ENCODE measurements at places on chromosomes 7 and 10.

GRCh38 chr10:26507441-26507840 lies 69.3 kb downstream of the APBB1IP start:
- no peak for DNase-seq

- DNase-seq, result no peak
These were observed 19.3 kb upstream of the GPER1 start for GRCh38 chr7:1068619-1069018.

GRCh38 chr7:103644319-103644718 lies 198.3 kb upstream of the SLC26A5 start:
- no peak for DNase-seq

GRCh38 chr10:74602576-74602975 lies 223.8 kb upstream of the KAT6B start:
- no peak for DNase-seq

- DNase-seq, result no peak
These were observed 52.0 kb downstream of the GFRA1 start for GRCh38 chr10:116221053-116221452.

All from T-helper 1 cell (primary cell).